ENCODE measurements at places on chromosomes 4 and X.

DNA sequence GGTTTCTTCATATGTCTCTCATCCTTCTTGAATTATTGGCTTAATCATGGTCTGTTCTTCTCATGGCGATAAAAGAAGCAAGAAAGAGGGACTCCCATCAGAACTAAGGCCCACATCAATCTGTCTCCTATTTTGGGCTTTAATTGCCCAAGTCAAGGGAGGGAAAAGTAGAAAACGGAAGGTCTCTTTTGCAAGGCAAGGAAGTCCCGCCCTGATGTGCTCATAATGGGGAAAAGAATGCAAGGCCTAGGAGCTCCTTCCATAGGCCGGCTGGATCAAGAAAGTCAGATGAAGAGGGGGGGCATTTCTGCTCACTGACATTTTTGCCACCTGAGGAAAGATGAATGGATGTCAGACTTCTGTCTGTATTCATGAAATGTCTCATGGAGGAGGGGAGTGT lies 127.7 kb upstream of the RPS6KA3 start:
- no peak for DNase-seq

GRCh38 chr4:173415885-173416653 lies 17.2 kb upstream of the SCRG1 start:
- peak; percentile 46 for DNase-seq

DNA sequence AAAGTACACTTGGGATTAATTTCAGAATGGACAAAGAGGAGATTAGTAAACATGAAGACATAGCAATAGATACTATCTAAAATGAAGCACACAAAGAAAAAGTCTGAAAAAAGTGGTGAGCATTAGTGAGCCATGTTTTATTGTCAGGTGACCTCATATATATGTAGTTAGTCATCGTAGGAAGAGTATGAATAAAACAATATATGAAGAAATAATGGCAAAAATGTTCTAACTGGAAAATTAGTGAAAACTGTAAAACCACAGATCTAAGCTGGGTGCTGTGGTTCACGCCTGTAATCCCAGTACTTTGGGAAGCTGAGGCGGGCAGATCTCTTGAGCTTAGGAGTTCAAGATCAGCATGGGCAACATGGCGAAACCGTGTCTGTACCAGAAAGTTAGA lies 67.9 kb downstream of the RBPJ start:
- no peak for DNase-seq

- no peak for DNase-seq
Measured at GRCh38 chr4:181475781-181476507, 767.3 kb upstream of the TENM3 start.

DNA sequence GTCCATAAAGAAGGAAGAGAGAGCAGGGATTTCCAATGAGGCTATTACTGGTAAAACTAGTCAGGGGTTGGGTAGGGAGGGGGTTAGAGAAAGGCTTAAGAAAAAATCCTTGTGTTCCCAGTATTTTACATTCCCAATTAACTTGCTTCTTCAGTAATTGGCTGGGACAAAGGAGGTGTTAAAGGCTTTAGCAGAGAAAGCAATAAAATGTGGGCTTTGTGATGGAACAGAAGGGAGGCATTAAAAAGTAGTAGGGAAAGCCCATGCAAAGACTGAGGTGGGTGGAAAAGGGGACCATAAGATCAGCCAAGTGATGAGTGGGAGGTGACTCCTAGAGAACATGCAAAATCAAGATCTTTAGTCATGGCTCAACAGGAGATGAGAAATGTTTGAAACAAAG lies 1467.2 kb downstream of the RPA4 start:
- no peak for DNase-seq

- DNase-seq = no peak
Measured at GRCh38 chrX:107673431-107673830, 45.1 kb downstream of the PRPS1 start.

DNA sequence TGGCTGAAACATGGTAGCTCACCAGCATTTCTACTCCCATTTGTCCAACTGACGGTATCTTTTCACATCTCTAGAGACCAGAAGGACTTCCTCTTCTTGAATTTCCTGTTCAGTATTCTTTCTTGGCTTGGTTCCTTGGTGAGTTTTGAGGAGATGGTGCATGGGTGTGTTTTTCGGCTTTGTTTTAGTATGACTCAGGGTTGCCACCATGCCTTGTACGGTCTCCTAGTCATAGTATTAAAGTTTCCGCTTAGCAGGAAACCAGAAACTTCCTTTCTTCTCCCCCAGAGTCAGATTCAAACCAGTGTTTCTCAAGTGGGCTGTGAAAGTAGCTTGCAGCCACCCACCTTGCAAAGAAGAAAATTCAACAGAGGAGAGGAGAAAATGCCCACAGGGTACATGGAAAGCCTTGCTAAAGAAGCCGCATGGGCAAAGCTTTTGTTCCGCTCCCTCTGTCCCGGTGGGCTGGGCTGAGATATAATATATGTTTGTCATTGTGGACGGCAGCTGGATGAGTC lies 5.7 kb downstream of the CD99 start:
- DNase-seq = no peak

GRCh38 chr4:176656108-176656507 lies 136.6 kb downstream of the VEGFC start:
- DNase-seq = no peak

GRCh38 chrX:48703642-48704481 lies 7.3 kb downstream of the SUV39H1 start:
- peak; percentile 37 for DNase-seq

DNA sequence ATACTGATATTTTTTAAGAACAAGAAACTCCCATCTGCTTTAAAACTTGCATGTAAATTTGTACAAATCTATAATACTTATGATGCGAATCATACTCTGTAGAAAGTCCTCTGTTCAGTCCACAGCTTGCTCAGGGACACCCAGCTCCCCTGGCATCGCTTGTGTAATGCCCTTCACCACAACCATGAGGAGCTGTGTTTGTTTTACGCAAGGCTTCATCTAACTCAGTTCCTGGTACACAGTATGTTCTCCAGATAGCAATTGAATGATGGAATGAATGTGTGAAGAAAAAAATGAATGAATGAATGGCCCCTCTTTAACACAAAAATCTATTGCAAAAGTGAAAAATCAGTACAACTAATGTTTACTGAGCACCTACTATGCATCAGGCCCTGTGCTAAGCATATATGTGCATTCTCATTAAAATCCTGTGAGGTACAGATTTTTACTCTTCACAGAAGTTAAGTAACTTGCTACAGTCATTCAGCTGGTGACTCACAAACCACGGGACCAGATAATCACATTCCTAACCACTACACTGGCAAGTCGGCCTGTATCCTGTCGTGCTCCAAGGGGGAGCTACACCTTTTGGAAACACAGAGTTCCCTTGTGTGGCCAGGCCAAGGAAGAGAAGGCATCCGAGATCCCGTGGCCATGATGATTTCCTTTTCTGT lies 58.7 kb upstream of the KDR start:
- no peak for DNase-seq

GRCh38 chr4:69323284-69323683 lies 43.0 kb downstream of the UGT2B28 start:
- DNase-seq = no peak

GRCh38 chrX:40380655-40381488 lies 199.9 kb upstream of the ATP6AP2 start:
- no peak for DNase-seq

- DNase-seq = no peak
Measured at GRCh38 chr4:72895408-72895807, 174.1 kb downstream of the COX18 start.

DNA sequence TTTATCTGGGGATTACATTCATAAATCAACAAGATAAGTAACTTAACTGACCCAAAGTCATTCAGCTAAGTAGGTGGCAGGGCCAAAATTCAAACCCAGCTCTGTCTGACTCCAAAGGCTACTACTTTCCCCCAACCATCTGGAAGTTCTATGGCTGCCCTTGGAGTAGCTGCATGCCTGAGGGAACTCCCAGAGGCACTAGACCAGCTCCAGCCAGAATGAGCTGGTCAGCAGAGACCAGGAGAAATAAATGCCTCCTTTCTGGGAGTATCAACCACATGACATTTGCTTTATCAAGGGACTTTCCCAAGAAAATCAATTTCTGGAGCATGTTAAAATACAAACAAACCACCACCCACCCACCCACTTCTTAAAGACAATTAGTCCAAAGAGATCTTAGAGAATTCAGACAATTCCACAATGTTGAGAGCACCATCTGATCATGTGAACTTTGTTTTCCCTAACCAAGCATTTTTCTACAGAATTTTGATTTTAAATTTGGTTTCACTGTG lies 180.5 kb downstream of the EFHC2 start:
- DNase-seq = no peak

- DNase-seq = no peak
Measured at GRCh38 chr4:65050786-65051185, 619.5 kb downstream of the EPHA5 start.

DNA sequence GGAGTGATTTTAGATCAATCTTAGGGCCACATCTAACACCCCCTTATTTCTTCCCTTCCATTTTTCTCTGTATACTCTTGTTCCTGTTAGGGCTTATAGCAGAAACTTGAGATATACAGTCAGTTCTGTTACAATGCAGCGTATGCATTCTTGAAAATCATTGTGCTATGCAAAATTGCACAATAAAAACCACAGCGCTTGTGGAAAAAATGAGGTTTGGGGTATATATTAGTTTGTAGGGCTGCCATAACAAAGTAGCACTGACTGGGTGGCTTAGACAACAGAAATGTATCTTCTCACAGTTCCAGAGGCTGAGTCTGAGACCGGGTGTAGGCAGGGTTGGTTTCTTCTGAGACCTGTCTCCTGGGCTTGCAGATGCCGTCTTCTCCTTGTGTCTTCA lies 59.0 kb downstream of the WWC2 start:
- DNase-seq = no peak

- no peak for DNase-seq
Measured at GRCh38 chr4:169252339-169253112, 18.2 kb downstream of the SH3RF1 start.

- DNase-seq = no peak
Measured at GRCh38 chrX:18861511-18861910, 122.4 kb downstream of the PHKA2 start.

GRCh38 chrX:69031971-69032391 lies 133.3 kb downstream of the PJA1 start:
- DNase-seq = no peak

GRCh38 chrX:136585262-136585661 lies 53.2 kb downstream of the VGLL1 start:
- DNase-seq = no peak

DNA sequence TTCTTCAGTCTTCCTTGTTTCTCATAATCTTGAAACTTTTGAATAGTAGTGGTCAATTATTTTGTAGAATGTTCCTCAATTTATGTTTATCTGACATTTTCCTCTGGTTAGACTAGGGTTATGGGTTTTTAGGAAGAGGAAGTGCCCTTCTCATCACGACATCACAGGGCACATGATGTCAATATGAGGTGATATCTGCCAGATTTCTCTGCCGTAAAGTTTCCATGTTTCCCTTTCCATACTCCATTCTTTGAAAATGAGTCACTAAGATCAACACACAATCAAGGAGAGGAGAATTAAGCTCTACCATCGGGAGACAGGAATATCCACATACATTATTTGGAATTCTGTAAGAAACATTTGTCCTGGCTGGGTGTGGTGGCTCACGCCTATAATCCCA lies 28.4 kb downstream of the RP2 start:
- no peak for DNase-seq

DNA sequence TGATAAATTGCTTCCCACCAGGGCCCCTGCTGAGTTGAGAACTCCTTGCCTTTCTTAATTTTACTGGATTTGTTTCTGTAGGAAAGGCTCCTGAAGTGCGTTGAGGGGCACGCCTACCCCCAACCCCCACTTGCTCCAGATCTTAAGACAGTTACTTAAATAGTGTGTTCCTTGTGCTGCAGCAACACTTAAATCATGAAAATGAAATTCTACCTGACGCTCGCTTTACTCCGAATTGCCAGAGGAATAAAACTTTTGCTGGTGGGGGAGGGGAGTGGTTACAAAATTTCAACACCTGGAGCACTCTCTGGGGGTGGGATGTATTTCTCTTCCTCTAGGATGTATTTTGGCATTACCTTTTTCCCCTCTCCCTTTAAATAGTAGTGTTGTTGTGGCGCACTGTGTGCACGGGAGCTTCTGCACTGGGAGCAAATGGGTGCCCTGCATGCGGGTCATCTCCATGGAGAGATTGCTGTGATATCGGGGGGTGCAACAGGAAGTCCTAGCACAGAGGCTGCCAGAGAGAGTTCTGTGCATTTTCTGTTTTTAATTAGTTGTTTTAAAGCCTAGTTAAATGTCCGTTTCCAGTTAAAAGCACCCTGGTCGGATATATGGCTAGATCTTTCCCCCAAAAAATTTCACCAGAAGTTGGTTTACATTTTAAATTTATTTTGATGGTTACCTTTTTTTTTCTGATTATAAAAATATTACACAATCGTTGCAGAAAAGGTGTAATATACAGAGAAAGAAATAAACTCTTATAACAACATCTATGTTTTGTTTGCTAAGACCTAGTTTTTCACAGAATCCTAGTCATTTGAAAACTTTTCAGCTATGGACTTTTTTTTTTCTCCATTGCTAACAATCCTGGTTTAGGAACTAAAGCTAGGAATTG lies 207.7 kb downstream of the SOWAHB start:
- DNase-seq = no peak

GRCh38 chr4:1002131-1002630 lies 9.0 kb upstream of the SLC26A1 start:
- DNase-seq = no peak

DNA sequence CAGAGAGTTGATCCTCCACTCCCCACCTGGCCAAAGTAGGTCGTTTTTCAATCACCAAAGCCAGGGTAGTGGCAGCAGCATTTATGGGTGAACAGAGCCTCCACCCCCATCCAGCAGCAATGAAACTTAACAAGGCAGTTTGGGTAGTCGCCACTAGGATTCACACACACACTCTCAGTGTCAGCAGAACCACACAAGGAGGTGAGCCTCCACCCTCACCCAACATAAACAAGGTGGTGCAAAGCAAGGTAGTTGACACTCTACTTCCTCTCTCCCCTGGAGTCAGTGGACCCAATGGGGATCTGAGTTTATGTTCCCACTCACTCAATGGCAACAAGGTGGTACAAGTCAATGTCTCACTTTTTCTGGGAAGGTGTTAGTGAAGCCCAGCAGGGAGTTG lies 50.4 kb upstream of the CCDC149 start:
- DNase-seq = no peak

- no peak for DNase-seq
Measured at GRCh38 chrX:39822133-39822748, 275.5 kb downstream of the BCOR start.

DNA sequence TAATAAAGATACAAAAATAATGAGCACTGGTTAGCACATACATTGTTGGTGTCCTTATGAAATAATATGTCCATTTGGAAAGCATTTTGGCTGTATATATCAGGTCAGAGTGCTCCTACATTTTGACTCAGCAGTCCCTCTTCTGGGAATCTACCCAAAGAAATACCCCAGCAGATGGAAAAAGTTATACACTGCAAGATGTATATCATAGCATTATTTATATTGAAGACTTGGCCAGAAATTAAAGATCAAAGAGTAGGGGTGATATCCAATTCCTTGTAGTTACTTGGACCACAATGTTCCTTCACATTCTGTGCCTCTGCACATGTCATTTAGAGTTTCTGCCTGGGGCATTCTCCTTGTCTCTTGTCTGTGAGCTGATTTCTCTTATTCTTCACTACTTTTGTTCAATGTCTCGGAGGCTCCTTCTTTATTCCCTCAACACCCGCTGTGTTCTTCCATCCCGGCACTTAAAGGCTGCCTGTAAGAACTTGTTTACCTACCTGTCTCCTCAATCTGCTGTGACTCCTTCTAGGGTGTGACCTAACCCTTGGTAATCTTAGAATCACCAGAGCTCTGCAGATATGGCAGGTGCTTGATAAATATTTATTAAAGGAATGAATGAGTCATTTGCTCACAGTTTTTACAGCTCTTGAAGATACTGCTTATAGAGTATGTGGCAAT lies 3.1 kb upstream of the TSPAN5 start:
- DNase-seq = no peak
